NCI-H2029 treated with DMSO at 0.1 percent for 48 hours (cell line): ENCODE measurements at places on chromosomes 11 and 22.

- no peak for DNase-seq
Observed at GRCh38 chr11:101745756-101746155, 161.9 kb upstream of the TRPC6 start.

GRCh38 chr11:109892321-109892794, 200.8 kb upstream of the ZC3H12C start:
- no peak for DNase-seq

- DNase-seq: no peak
Observed at GRCh38 chr11:47156333-47156732, 20.3 kb downstream of the ARFGAP2 start.

DNA sequence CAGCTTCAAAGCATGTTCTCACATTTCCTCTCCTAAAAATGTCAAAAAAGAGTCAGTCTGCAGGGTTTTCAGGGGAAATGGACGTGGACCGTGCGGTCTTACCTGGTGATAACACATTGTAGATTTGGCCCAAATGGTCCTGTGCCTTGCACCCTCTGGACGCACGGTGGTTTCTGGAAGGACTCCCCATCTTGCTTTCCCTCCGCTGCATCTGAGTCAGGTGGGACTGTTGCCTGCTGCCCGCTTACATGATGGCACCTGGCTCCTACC, 1290.1 kb downstream of the TBC1D22A start:
- DNase-seq: no peak

GRCh38 chr11:73322382-73323306, 14.6 kb downstream of the ARHGEF17 start:
- no peak for DNase-seq

DNA sequence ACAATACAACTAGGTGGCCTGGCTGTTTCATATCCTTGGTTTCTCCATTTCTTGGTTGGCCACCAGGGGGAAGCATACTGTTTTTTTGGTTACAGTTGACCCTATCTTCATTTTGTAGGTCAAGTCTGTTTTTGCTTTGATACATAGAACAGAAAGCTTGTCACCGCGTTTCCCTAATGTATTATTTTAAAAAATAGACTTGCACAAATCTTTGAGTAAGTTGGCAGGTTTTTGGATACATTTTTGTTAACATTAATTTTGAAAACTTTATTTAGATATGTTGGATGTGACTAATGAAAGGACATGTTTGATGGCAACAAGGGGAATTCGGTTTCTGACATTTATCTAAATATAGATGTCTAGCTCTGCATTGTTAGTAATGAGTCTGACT, 3.0 kb downstream of the NCR3LG1 start:
- peak; percentile 49 for DNase-seq
